Fibroblast of skin of right biceps (primary cell): ENCODE measurements at places on chromosomes 12 and 14.

- DNase-seq, result no peak
Observed at GRCh38 chr14:103288076-103288766, 45.8 kb upstream of the EIF5 start.

- no peak for DNase-seq
Observed at GRCh38 chr12:111841236-111841749, 735 bp upstream of the MAPKAPK5 start.

- DNase-seq, result no peak
Observed at GRCh38 chr14:50083467-50084337, 32.7 kb downstream of the VCPKMT start.

DNA sequence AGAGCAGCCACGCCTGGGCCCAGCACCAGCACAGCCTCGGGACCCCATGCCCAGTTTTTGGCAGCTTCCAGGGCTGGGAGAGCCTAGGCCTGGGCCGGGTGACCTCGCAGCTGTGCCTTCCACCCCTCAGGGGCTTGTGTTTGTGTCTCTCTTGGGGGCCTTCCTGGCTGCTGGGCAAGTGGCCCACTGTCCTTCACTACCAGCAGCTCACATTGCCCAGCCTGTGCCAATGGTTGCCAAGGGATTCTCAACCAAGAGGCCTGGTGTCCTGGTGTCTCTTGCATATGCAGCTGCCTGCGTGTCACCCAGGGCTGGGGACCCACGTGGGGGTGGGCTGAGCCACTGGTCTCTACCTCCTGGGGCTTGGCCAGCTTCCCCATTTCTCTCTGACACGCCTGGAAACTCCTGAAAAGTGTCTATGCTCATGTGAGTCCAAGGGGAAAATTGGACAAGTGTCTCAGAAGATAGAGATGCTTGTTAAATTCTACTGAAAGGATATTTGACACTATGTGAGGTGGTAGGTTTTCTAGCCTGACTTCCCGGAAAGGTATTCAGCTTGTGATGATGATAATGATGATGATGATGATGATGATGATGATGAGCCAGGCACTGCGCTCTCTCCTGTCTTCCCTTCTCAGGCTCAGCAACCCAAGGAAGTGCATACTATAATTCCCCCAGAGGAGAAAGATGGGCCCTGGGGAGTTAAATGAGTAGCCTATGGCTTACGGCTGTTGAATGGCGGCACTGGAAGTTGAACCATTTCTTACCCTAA is 48.8 kb upstream of the ESRRB start:
- no peak for DNase-seq

DNA sequence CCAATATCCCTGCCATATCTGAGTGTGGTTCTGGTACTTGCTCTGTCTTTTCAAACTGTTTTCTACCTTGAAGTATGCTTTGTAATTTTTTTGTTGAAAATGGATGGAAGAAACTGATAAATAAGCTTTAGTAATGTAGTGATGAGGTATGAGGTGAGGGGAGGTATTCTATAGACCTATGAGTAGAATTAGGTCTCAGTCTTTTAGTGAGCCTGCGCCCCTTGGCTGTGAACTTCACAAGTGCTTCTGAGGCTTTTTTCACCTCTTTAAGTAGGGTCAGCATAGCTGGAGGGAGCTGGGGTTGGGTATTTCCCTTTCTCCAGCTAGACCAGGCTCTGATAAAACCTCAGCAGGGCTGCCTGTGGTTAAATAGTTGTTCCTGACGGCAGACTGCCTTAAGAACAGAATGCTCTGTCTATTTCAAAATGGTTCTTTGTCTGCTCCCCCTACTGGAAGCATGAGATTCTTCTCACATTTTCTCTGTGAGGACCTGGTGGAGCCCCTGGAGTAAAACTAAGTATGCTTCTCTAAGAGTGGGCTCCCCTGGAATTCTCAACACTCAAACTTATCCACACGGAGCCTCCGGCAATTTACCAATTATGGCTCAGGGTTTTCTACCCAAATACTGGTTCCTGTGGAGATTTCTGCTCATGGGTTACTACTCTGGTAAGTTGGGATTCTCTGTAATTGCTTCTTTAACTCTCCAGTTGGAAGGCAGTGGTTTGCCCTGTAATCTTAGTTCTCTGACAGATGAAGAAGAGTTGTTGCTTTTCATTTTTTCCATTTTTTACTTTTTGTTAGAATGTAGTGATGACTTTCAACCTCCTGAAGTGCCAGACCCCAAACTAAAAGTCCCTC is 13.1 kb downstream of the KRT5 start:
- peak; percentile 64 for DNase-seq

DNA sequence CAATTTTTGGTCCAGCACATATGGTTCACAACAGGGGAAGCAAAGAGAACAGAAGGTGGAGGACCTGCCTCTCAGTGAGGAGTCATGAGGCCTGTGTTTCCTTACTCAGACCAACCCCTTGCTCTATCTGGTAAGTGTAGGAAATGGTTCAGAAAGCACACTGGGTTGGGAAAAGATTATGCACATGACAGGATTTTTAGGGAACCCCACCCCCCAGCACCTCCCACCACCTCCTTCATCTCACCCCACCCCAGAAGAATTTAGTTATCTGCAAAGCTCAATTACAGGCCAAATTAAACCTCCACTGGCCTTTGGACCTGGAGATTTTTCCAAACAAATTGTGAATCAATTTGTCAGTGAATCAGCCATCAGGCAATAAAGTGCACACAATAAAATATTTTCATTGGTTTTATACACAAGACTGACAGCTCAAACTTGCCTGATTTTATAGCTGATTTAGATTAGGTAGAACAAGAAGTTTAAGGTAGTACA is 132.8 kb downstream of the DACT1 start:
- no peak for DNase-seq

GRCh38 chr14:52055167-52055566 is 13.7 kb downstream of the NID2 start:
- DNase-seq, result peak; percentile 56

GRCh38 chr12:119621878-119622277 is 28.3 kb downstream of the TMEM233 start:
- no peak for DNase-seq

GRCh38 chr14:77372304-77372841 is 4.5 kb downstream of the TMED8 start:
- no peak for DNase-seq

DNA sequence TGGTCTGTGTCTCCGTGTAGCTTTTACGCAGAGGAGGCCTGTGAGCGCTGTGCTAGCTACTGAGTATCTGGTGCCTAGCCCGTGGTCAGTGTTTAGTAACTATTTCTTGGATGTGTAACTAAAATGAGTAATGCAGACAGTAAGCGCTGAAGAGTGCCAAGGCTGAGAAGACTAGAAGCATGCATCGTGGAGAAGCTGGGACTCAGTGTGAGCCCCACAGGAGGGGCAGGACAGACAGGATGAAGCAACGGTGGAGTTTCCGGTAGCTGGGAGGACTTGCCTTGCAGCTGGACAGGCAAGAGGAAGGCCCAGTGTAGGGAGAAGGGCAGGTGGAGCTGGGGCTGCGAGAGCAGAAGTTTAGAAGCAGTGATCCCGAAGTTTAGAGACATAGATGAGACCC is 233.4 kb upstream of the FKBP4 start:
- DNase-seq, result peak; percentile 31

DNA sequence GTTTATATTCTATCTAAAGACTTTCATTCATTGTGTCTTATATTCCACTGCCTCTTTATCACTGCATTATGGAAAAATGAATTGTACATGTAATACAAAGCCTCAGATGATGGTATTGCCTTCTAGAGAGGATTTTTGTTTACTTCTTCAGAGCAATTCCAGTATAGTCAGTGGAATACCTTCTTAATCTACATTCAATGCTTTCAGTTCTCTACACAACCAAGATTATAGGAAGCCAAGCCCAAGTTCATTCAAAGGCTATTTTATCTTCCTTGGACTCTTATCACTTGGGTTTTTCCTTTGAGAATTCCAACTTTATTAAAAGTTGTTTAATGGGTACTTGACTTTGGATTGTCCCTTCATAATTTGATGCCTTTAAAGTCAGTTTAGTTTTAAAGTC is 1971.0 kb upstream of the FLRT2 start:
- no peak for DNase-seq

GRCh38 chr12:6522193-6522592 is 12.1 kb upstream of the GAPDH start:
- DNase-seq, result no peak

DNA sequence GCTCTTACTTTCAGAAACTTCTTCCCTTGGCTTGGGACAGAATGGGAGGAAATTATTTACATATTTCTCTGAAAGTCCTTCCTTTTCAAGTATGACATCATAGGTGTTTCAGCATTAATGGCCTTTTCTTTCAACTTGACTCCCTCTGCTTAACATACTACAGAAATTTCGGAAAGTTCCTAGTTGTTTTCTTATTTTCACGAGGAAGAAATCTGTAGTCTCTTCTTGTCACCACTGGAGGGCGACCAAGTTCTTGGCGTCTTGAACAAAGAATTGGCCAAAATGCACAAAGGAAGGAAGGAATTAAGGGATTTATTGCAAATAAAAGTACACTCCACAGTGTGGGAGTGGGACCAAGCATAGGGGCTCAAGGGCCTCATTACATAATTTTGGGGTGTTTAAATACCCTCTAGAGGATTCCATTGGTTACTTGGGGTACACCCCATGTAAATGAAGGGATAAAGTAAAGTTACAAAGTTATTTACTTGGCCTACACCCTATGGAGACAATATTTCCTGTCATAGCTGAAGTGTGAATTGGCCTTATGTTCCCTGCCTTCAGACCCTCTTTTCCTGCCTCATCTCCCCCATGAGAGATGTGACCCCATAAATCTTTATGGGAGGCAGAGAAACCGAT is 70.4 kb downstream of the RPL10L start:
- DNase-seq, result peak; percentile 18

- no peak for DNase-seq
Observed at GRCh38 chr12:82474181-82474797, 116.0 kb downstream of the METTL25 start.

DNA sequence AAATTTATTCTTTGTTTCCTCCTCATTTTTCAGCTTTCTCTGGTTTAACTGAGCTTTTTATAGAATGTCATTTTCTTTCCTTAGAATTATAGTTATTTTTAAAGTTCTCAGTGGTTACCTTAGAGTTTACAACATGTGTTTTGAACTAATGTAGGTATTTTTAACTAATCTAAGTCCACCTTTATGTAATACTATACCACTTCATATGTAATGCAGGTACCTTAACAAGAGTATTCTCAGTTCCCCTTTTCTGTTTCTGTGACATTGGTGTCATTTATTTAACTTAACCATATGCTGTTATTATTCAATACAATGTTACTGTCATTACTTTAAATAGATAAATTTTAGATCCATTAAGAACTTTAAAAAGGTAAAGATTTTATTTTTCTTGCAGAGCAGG is 30.3 kb upstream of the KCNC2 start:
- no peak for DNase-seq

DNA sequence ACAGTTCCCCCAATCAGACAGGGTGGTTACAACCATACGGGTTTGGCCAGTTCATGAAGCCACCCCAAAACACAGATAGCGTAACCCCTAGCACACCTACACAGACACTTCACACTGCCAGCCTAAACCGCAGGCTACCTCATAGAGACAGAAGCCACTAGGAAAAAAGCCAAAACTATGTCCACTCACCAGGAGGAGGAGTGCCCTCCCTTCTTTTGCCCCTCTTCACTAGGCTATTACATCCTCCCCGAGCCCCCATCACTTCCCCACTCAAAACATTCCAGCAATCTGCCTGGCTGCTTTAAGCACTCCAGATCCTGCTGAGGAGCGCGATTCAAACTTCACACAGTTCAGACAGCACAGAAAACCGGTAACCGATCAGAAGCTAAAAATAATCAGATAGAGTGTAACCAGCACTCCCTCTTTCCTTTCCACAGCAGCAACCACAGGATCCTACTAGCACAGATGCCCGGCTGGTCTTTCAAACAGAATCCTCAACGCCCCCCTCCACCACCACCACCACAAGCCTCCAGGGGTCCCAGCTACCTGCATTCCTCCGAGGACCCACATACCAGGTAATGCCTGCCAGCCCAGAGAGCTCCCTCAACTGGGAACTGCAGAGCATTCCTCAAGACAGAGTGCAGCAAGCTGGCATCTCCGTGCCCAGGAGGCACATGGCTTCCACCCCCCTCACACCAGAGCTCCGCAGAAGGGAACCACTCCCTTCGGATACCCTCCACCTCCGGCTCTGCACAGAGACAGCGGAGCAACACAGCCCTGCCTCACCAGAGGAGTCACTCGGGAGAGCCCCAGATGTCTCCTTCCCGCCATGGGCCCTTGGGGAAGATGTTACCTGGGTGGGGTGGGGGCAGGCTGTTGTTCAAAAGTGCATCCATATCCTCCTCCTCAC is 1.5 kb downstream of the CHD4 start:
- DNase-seq, result peak; percentile 38

DNA sequence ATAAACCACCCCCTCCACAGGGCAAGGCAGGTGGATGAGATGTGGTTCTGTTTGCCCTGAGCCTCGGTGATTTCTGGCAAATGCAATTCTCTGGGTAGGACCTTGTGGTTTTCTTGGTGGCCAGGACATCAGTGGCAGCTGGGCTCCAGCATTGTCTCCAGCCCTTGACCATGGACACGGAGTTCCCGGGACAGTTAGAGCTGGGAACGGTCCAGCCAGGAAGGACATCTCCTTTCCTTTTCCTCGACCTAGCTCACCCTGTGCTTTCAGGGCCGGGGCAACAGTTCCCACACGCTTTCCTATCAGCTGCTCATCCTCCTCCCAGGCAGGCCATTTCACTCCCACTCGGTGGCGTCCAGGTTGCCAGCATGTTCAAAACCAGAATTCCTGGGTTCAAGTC is 9.2 kb downstream of the SERPINA4 start:
- no peak for DNase-seq

GRCh38 chr12:83864054-83864453 is 1048.5 kb downstream of the SLC6A15 start:
- no peak for DNase-seq

DNA sequence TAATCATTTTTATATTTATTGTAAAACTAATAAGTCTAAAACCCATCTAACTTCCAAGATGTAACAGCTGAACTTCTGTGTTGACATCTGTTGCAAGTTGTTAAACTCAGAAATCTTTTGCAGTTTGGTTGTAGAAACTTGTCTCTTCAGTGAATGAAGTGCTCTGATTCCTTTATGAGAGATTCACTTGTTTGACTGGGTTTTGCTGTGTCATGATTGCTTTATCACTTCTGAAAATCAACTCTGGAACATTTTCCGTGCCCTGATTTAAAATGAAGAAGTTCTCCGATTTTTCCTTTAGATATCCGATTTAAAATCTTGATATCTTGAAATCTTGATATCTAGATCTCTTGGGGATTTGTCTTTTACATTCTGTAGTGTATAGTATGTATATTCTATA is 65.1 kb downstream of the DIP2B start:
- no peak for DNase-seq

- DNase-seq, result no peak
Observed at GRCh38 chr12:70002097-70002911, 177.3 kb downstream of the MYRFL start.

- DNase-seq, result peak; percentile 64
Observed at GRCh38 chr12:121334513-121335343, 17.5 kb downstream of the ANAPC5 start.

GRCh38 chr12:113740699-113741098 is 225.4 kb downstream of the RBM19 start:
- DNase-seq, result no peak
